ENCODE measurements at places on chromosomes 16 and 17.

- no peak for DNase-seq
Measured at GRCh38 chr16:456891-457483, 31.5 kb downstream of the RAB11FIP3 start.

DNA sequence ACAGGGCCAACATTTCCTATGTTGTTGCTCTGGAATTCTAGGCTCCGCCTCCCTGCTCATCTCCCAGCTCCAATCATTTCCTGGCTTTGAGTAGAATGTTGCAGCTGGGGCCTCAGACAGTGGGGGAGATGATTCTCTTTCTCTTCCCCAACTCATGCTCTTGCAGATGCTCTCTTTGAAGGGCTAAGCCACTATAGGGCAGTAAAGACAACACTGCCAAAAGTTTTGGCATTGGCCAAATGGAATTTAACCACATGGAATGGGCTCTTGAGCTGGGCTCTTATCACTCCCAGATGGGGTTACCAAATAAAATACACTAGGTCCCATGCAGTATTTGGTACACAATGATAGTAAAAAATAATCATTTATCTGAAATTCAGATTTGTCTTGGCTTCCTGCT is 19.6 kb upstream of the EFCAB13 start:
- no peak for DNase-seq

GRCh38 chr16:27638833-27639560 is 89.1 kb downstream of the KATNIP start:
- no peak for DNase-seq

- no peak for DNase-seq
Measured at GRCh38 chr17:62933501-62934385, 32.3 kb upstream of the TANC2 start.

GRCh38 chr17:5640726-5641125 is 56.4 kb upstream of the NLRP1 start:
- no peak for DNase-seq

- no peak for DNase-seq
Measured at GRCh38 chr17:67534941-67535340, 157.9 kb downstream of the PITPNC1 start.

- no peak for DNase-seq
Measured at GRCh38 chr17:31404028-31404949, 12.8 kb downstream of the RAB11FIP4 start.

DNA sequence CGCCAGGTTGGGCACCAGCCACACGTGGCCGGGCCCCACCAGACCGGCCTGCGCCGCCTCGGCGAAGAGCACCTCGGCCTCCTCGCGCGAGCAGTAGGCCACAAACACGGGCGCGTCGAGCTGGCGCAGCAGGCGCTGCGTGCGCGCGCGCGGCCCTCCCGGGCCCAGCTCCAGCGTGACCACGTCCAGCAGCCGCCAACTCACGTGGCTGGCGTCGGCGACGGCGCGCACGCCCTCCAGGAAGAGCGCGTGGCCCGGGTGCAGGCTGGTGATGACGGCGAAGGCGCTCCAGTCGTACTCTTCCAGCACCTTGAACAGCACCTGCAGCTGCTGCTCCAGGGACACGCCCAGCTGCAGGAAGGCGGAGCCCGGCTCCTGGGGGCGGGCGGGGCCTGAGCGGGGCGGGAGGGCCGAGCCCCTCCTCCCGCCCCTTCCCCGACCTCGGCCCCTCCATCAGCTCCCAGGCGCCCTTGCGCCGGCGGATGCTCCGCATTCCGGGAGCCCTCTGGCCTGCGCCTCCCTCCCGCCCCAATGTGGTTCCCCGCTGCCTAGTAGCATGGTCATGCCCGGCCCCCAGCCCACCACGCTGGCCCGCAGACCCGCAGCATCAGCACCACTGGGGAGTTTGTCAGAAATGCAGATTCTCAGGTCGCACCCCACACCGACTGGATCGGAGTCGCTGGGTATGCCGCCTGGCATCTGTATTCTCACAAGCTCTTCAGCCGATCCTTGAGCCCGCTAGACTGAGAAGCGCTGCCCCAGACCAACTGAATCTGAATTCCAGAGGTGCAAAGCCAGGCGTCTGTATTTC is 7.2 kb downstream of the GRIN2C start:
- DNase-seq: no peak

- no peak for DNase-seq
Measured at GRCh38 chr16:66476328-66477027, 49.4 kb downstream of the BEAN1 start.

DNA sequence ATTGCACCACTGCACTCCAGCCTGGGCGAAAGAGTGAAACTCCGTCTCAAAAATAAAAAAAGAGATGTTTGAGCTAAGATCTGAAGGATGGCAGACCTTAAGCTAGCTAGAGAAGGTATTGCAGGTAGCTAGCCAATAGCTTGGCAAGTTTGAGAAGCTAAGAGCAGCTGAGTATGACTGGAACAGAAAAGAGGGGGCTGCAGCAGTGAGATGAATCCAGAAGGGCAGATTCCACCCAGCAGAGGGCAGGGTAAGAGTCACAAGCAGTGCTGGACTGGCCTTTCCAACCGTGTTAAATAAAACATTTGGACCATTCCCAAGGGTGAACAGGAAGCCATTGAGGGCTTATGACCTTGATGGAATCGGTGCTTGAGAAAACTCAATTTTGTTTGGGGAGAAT is 5.7 kb upstream of the PHAF1 start:
- DNase-seq: no peak

DNA sequence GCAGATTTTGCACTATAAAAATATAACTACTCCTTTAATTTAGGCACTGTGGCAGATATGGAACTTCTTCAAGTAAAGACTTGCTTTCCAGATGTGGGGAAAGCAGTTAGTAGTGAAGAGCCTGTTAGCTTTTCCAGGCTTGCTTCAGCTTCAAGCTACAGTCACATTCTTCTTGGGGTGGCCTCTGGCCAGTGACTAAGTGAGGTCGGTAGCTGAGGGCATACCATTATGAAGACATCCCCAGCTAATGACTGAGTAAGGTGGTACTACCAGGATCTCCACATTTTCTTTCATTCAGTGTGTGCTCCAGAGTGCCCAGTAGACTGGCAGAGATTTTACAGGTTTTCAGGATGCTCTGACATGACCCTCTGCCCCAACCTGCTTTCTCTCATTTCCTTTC is 167.1 kb upstream of the KIF2B start:
- DNase-seq: no peak

- DNase-seq: no peak
Measured at GRCh38 chr17:21482189-21482865, 106.2 kb downstream of the KCNJ12 start.

DNA sequence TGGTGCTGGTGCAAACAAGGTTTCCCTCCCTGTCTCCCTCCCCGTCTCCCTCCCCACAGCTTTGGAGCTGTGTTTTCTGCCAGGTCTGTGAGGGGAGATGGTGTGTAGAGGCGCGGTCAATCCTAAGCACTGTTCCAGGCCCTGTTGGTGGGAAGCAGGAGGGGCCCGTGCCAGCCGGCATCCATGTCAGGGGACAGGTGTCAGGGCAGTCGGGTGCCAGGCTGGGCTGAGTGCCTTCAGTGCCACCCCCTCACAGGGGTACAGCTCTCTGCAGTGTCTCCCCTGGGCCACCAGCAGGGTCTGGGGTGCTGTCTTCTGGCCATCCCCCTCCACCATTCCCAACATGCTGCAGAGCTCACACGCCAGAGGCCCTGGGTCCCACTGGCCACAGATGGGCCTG is 73.6 kb downstream of the KLHDC4 start:
- no peak for DNase-seq

- DNase-seq: no peak
Measured at GRCh38 chr17:75048249-75048878, 1.3 kb downstream of the KCTD2 start.

- no peak for DNase-seq
Measured at GRCh38 chr17:64244165-64244564, 18.9 kb downstream of the TEX2 start.

DNA sequence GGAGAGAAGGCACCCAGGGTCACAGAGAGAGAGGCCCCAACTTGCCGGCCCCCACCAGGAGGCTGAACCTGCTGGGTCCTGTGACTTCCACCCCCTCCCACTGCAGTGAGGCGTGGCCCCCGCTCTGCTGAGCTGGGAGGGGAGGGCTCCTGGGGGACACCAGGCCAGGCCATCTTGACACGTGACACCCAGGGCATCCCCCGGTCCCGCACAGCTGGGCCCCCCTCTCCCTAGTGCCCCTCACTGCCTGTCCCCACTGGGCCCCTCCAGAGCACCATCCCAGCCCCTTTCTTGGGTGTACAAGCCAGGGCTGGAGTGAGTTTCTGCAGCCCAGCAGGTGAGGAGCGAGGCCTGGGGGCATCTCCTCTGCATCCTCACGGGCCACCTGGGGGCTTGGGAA is 12.4 kb downstream of the UBALD1 start:
- DNase-seq: no peak

DNA sequence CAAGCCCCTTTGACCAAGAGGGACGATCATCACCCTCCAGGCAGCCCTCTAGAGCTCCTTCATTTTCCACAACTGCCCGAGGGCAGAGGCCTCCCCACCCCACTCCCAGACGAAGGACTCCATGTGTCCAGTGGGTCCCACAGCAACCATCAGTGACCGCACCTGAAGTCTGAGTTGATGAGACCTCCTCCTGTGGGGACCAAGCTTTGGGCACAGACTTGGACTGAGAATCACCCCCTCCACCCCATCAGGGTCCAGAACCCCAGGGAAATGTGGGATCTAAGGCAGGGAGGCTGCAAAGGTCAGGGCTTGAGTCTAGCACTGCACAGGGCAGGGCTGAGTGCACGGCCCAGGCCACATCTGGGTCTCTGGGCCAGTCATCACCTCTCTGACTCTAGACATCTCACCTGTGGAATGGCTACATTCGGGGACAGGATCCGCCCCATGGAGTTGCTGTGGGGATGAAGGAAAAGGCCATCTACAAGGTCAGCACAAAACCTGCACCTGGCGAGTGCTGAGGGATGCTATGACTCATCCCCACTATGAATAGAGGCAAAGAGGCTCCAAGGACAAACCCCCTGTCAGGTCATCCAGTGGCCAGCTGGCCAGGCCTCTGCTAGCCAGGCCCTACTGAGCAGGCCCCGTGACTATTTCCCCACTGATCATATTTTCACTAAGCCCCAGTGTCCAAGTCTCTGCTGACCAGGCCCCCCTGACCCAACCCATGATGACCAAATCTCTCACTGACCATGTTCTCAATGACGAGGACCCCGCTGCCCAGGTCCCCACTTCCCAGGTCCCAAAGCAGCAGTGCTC is 38.4 kb downstream of the TNFRSF13B start:
- no peak for DNase-seq

GRCh38 chr17:73877962-73878361 is 233.7 kb upstream of the SDK2 start:
- no peak for DNase-seq

DNA sequence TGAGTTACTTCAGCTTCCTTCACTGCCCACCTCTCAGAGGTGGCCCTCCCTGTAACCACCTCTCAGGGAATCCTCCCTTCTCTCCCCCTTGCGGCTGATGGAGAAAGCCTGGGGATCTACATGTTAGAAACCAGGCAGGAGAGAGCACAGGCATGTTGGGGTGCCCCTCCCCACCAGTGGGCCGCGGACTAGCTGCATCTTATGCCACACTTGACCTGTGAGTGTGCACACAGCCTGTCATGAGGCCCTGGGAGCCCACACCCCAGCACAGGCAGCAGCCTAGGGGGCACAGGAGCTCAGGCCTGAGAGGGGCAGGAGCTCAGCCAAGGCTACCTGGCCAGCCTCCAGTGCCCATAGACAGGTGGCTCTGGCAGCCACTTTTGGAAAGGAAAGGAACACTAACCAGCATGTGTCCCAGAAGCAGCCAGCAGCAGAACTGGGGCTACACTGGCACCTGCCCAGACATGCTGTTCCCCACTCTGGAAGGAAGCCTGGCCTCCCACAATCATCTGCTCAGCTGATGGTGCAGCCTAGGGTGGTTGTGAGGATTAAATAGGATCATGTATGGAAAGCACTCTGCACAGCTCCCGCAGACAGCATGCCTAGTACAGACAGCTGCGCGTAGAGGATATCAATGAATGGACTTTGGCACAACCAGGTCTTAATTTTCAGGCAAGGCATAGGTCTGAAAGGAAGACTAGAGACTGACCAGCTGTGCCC is 60.5 kb downstream of the TMEM132E start:
- no peak for DNase-seq

DNA sequence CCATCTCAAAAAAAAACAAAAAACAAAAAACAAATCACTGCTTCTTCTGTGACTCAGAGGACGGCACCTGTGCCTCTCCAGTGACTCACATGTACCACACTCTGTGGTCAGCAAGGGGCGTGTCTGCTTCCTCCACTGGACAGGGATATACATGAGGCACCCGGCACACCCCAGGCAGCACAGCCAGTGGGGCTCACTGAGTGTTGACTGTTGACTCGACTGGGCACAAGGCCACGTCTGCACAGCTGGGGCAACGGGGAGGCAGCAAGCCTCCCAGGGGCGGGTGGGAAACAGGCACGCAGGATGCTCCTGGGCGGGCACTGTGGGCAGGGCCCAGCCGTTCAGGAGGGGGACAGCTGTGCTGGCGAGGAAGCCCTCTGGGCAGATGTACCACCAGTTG is 64.1 kb downstream of the TIMM22 start:
- DNase-seq: no peak

GRCh38 chr17:1090465-1091189 is 89.2 kb downstream of the ABR start:
- DNase-seq: no peak

- no peak for DNase-seq
Measured at GRCh38 chr17:75507733-75508719, 7.3 kb downstream of the CASKIN2 start.

DNA sequence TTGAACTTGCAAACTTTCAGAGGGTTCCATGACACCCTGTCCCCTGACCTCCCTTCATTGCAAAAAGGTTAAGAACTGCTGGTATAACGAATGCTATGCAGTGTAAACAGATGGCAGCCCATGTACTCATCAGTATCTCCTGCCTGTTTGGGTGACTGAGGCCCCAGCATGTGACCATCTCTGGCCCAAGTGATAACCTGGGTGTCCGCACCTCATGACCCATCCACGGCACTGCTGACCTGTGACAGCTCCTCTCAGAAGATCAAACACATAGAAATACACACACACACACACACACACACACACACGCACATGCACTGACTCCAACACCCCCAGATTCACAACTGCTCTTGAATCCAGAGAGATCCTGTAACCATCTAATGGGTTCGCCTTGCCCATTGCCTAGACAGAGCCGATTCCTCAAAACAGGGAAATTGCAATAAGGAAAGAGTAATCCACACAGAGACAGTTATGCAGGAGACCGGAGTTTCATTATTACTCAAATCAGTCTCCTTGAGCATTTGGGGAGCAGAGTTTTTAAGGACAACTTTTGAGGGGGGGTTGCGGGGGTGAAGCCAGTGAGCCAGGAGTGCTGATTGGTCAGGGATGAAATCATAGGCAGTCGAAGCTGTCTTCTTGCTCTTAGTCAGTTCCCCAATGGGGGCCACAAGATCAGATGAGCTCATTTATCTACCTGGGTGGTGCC is 11.3 kb upstream of the PHOSPHO1 start:
- no peak for DNase-seq

DNA sequence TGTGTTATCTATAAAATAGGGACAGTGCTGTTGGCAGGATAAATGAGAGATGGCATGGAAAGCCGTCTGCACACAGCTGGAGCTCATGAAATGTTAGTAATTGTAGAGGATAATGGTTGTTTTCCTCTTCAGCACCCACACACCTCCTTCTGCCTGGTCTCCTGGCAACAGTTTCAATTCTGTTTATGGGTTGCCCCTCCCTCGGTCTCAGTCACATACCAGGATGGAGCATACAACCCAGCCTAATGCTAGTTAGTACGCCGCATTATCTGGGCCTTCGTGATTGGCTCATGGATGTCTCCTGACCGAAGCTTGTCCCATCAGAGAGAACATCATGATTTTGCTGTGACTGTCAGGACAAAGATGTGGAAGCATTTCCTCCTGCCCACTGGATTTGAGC is 126.2 kb upstream of the WSCD1 start:
- DNase-seq: no peak

- no peak for DNase-seq
Measured at GRCh38 chr17:69179227-69179952, 37.7 kb upstream of the ABCA6 start.
